ENCODE measurements at places on chromosomes 16 and 17.

DNA sequence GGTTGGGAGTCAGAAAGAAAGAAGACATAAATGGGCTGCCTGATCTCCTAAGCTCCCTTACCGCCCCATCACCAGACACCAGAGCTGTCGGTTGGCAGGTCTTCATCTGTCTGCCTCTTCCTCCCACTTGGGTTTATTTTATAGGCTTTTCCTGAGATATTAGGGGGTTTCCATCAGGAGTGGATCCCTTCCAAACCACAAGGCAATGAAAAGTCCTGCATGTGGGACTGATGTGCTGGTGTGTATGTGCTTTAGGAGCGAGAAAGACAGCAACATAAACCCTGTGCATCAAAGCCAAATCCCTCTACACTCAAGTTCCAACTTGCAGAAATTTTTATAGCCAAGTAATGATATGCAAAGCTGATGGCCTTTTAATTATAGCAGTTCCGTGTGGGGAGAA lies 389.5 kb downstream of the SLC39A11 start:
- DNase-seq = peak; percentile 66

- peak; percentile 51 for DNase-seq
These were observed 12.7 kb upstream of the SSTR2 start for GRCh38 chr17:73151916-73152632.

DNA sequence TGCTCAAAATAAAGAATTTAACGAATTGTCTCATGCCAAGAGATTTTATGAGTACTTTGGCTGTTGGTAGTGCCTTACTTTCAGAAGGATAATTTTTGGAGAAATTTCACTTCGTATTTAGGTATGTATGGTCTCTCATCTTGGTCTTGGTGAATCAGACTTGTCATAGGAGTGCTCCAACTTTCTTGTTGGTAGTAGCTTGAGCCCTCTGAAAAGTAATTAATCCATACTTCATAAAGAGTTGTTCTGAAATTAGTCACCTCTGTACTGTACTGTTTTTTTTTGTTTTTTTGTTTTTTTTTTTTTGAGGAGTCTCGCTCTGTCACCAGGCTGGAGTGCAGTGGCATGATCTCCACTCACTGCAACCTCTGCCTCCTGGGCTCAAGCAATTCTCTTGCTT lies 11.6 kb downstream of the ZNRF1 start:
- DNase-seq = no peak

GRCh38 chr16:23318639-23319038 lies 16.5 kb downstream of the SCNN1B start:
- DNase-seq = no peak

DNA sequence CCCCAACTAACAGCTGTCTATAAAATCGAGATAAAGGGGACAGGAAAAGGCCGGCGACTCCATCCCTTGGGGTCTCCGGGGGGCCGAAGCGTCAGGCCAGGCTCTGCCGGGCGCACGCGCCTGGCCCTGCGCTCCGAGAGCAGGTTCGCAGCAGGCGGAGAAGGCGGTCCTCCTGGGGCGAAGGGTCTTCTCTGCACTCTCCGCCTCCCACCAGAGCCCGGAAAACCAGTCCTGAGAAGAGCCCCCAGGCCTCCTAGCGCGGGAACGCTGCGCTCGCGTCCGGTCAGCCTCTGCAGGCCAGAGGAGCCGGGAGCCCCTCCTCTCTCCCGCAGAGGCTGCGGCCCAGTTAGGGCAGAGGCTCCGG lies 5.1 kb downstream of the FOXF1 start:
- DNase-seq = no peak

DNA sequence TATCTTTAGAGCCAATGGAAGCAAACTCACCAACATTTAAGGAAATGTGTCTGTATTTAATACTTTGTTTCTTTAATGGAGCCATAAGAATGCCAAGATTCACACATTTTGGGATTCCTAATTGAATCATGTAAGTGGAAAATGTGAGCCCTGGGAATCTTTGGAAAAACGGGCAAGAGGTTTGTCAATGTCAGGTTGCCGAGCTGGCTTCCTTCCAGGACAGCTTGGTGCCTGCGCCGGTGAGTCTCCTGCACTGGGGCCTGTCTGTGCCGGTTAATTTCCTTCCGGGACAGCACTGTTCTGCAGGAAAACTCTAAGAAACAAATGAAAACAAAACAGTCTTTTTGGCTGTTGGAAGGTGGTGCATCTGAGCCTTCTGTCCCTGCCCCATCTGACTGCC lies 210.6 kb downstream of the HAPSTR1 start:
- DNase-seq = no peak

- DNase-seq = no peak
These were observed 50.7 kb downstream of the GNA13 start for GRCh38 chr17:65005858-65006257.

DNA sequence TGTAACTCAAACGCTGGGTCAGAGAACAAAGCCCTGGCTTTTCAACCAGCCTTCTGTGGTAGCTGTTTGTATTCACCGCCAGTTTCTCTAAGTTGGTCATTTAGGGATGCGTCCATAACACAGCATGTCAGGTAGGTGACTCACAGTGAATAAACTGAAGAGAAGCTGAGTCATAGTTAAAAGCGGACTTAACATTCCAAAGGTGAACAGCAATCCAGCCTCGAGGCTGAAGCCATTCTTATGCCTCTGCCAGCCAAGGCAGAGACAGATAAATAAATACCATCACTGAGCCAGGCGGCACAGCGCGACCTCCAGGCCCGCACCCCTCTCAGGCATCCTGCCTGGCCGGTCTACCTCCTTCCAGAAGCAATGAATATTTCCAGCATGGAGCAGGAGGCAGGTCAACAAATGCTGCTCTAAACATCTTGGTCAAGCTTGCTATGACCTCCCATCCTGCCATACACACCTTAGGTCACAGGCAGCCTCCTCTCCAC lies 12.4 kb upstream of the CACNG4 start:
- DNase-seq = no peak

DNA sequence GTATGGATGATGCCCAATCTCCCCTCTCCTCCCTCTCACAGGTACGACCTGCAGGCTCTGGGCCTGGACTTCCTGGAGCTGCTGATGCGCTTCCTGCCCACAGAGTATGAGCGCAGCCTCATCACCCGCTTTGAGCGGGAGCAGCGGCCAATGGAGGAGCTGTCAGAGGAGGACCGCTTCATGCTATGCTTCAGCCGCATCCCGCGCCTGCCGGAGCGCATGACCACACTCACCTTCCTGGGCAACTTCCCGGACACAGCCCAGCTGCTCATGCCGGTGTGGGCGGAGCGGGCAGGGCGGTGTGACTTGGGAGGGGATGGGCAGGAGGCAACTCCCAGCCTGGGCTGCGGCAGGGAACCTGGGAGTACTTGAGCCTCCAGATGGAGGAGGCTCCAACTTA lies 18.1 kb downstream of the SPATA32 start:
- DNase-seq = no peak

DNA sequence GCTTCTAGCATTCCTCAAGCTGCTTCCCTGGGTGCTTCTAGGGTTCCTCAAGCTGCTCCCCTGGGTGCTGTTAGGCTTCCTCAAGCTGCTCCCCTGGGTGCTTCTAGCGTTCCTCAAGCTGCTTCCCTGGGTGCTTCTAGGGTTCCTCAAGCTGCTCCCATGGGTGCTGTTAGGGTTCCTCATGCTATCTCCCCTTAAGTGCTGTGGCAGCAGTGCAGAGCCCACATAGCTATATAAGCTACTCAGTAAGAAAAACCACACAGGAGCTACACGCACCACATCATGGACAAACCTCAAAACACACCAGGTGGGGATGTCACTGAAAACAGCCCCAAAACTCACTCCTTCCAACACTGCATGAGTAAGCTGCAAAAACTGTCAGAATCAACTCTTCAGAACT lies 35.2 kb downstream of the ANKRD11 start:
- no peak for DNase-seq

- no peak for DNase-seq
These were observed 10.7 kb downstream of the WIPI1 start for GRCh38 chr17:68446626-68447041.

Measured in NCI-H526 treated with DMSO at 0.1 percent for 48 hours (cell line).